ENCODE measurements at places on chromosomes 6 and 20. TPM values are rescaled to one million over a fixed set of nuclear protein-coding genes. Genes with fewer than 3 reads are reported as not detected.

GRCh38 chr6:38279963-38280588, 359.7 kb downstream of the BTBD9 start:
- no peak for DNase-seq

- DNase-seq: peak; percentile 87
Measured at GRCh38 chr20:25859649-25860530, 163.2 kb upstream of the ZNF337 start.

GRCh38 chr6:97443408-97444080, 160.5 kb upstream of the MMS22L start:
- DNase-seq: no peak

GRCh38 chr20:62928246-62928939, 2.1 kb upstream of the DIDO1 start:
- peak; percentile 25 for DNase-seq

GRCh38 chr20:19129976-19130612, 82.3 kb upstream of the SLC24A3 start:
- DNase-seq: no peak

DNA sequence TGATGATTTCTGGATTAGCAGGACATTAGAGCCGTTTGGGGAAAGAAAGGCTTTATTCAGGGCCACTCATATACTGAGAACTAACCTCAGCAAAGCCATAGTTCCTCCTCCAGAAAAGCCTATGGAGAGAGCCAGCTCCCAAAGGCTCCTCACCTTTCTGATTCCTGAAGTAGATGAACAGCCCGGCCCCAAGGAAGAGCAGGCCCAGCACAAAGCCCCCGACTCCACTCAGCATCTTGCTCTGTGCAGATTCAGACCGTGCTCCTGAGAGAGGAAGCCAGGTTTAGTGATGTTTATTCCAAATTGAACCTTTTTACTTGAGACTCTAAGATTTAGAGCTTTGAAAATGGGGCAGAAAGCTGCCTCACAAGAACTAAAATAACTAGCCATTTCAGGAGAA, 9.1 kb downstream of the HLA-DRB1 start:
- DNase-seq: no peak

DNA sequence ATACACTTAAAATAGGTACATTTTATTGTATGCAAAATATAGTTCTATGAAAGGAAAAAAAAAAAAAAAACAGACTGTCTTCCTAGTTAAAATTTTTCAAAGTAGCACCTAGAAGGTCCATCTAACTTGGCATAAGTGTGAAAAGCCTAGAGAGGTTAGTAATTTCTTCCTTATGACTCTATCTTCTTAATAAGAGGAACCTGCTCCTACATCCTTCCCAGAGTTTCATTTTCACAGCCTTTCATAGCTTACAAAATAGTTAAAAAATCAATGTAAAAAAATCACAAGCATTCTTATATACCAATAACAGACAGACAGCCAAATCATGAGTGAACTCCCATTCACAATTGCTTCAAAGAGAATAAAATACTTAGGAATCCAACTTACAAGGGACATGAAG, 28.8 kb downstream of the OGFRL1 start:
- no peak for DNase-seq

DNA sequence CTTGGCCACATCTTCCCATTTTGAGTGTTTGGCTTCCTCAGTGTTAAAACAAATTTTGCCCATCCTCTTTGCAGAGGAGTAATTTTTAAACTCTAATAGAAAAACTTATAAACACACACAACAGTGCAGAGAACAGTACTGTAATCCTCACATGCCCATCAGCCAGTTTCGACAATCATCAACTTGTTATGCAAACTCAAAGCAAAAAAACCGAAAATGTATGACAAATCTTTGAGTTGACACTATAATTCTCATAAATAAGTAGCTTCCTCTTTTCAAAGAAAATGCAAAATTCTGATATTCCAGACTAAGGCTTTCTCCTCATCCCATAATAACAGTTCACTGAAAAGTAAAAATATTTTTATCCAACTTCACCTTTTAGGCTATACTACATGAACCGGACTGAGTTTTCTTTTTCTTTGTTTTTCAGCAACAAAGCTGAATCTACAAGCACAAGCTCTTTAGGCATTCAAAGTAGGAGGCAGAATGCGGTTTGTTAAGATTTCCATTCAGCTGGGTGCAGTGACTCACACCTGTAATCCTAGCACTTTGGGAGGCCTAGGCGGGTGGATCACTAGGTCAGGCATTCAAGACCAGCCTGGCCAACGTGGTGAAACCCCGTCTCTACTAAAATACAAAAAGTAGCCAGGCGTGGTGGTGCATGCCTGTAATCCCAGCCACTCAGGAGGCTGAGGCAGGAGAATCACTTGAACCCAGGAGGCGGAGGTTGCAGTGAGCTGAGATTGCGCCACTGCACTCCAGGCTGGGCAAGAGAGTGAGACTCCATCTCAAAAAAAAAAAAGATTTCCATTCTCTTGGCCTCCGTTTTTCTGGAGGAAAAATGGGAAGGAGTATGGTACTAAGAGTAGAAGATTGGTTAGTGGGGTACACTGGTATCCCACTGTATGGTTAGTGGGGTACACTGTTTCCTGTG, 74.8 kb downstream of the GCNT2 start:
- no peak for DNase-seq

DNA sequence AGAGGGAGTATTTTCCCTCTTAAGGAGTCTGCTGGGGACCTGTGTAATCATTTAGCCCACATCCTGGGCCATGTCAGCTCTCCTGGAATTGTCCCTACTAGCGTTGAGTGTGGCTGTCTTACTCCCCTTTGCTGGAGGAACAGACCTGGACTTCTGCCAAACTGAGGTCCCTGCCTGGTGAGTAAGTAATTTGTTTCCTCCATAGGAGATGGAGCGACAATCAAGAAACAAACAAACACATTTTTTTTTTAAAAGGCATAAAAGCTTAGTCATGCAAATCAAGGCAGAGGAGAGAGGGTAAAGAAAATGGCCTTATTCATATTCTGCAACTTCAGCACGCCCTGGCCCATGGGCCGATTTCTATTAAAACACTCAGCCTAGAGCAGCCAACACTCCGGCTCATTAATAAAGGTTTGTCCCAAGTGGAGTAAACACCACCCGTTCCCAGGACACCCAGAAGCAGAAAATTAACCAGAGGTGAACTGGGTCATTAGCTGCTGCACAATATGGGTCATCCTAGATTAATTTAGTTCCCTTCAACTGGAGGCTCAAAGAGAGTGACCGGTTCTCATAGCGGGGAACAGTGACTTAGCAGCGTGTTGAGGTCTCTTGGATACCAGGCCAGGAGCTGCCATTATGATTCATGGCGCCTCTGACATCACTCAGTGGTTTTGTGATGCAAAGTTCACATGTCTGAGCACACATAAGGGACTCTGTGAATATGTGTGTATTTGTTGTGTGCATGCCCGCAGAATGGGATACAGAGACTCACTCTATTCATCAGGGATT, 165.0 kb upstream of the SULF2 start:
- no peak for DNase-seq

DNA sequence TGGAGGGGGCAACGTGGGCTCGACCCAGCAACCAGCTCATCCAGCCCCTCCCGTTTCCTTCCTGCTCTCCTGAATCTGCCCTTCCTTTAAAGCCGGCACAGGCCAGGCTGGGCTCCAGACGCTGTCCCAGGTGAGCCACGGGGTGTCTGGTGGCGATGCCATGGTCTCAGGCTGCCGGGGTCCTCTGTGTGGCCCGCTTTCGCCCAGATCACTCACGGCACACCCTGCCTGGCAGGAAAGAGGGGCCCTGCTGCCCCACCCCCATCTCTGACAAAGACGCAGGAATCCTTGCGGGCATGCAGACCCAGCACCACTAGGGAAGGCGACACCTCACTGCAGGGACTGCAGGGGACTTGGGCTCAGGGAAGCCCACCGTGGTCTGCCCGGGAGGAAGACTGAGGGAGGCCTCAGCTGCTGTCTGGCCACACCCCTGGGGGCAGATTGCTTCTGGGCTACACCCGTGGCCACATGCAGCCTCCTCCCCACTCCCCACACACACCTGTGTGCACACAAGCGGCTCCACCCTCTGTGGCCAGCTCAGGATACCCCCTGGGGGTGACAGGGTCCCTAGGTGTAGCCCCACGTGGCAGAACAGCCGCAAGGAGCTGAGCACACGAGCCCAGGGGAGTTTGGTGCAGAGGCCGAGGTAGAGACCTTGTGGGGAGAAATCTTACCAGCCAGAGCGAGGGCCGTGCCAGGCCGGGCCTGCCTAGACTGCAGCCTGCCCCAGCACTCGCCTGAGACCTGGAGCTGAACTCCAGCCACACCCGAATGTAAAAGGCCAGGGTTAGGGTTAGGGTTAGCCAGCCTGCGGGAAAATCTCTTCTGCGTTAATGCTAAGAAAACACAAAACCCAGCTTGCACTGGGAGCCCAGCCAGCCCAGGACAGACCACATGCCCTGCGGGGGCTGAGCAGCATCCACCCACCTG, 104.6 kb downstream of the DLL1 start:
- no peak for DNase-seq

DNA sequence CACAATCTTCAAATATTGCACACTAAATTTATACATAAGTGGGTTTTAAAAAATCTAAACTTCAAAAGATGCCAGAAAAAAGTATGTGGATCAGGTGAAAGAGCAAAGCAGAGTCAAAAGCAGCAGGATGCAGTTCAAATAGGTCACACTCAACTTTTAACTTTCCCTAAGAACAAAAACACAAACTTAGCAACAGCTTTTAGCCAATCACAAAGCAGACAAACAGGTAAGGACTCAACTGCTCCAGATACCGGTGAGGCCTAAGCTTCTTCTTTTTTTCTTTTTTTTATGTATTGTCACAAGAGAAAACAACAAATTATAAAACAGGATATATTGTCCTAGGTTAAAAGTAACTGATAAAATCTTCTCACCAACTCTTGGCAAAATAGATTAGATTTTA, 74.7 kb downstream of the SESN1 start:
- no peak for DNase-seq

GRCh38 chr6:36243562-36244212, 26.2 kb upstream of the PNPLA1 start:
- DNase-seq: no peak

DNA sequence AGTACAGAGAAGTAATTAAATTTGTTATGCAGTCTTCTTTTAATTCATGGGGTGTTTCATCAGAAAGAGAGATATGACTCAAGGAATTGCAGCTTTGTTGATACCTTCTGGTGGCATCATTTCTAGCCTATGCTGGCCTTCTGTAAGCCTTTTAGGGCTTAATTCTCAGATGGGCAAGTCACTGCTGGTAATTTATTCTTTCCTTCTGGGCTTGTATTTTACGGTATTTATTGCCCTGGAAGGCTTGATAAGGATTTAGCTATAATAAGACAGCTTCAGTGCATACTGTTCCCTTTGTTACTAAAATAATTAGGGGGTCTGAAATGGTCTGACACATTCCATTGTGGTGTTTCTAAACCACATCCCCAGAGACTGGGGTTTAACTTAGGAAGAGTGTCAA, 57.9 kb upstream of the EMILIN3 start:
- no peak for DNase-seq

DNA sequence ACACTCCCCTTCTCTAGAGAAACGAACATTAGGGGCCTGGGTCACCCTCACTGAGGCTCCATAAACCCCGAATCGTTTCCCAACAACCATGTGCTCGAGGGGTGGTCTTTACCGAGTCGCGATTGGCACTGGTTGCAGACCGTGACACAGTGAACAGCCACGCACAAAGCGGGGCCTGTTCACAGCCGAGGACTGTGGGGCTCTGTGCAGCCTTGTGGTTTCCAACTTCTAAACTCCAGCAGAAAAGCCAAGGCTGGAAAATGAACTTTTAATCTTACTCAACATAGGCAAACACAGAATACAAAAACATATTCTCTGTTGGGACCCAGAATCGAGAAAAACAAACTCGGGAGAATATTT, 19.0 kb downstream of the RRBP1 start:
- DNase-seq: no peak

- no peak for DNase-seq
Measured at GRCh38 chr6:165655191-165655590, 7.8 kb downstream of the PDE10A start.

GRCh38 chr20:36854348-36855240, 21.3 kb upstream of the TLDC2 start:
- no peak for DNase-seq

GRCh38 chr6:167401525-167402194, 76.8 kb downstream of the TTLL2 start:
- no peak for DNase-seq

DNA sequence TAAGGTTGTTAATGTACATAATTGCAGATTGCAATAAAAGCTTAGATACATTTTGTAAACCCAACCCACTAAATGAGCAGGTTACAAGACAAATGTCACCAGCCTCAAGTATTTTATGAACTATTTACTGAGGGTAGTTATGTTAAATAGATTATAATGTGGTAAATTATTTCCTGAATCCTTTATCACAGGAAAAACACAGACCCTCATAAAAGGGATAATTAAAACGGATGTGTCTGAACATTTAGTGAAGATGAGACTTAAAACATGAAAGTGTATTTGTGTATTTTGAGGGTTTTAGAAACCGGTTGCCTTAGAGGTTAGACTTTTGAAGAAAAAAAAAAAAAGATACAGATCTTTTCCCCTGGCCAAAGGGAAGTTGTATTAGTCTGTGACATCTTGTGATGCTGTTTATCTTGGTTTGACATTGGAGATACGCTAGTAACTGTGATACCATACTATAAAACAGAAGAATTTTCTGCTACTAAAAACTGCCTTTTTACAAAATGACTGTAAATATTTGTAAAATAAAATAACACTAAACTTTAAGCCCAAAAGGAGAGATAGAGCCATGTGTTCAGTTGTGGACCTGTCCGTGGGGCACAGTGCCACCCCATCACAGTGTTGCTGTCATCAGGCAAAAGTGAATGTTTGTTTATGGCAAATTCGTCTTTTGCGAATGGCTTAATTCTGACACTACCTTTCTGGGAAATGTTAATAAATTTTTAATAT, 9.7 kb downstream of the DYNLT1 start:
- DNase-seq: no peak

DNA sequence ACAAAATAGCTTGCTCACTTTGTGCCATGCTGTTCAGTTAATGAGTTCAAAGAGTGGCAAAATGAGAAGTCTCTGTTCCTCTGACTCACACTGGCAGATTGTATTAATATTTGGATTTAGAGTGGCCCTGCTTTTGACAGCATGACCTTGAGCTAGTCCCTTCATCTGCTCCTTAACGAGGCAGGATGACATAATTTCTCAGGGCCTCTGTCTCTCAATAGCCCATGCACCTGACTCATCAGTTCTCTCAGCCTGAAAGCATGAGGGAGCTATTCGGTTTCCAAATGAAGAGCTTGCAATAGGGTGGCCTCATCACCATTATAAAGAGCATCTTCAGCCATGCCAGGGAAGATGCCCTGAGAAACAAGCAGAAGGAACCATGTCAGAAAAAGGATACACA, 38.2 kb downstream of the CAP2 start:
- no peak for DNase-seq

- no peak for DNase-seq
Measured at GRCh38 chr6:140175486-140175885, 801.0 kb upstream of the CITED2 start.

The PHACTR1 gene
- total RNA-seq: 0.07 TPM

The SPEF1 gene
- not detected for total RNA-seq

The TRIM38 gene
- total RNA-seq: 24.9 TPM

The PFDN4 gene
- total RNA-seq: 55.4 TPM

The THBS2 gene
- total RNA-seq: not detected

The GSTA2 gene
- total RNA-seq: not detected

The SLC22A7 gene
- not detected for total RNA-seq

The PPP1R16B gene
- total RNA-seq: 84.0 TPM

The DNAH8 gene
- not detected for total RNA-seq

The ZNF165 gene
- 4.6 TPM for total RNA-seq

All from activated CD4-positive, alpha-beta T cell treated with anti-CD3 and anti-CD28 coated beads for 36 hours (primary cell).